ENCODE measurements at places on chromosomes 4 and X.

- no peak for DNase-seq
Observed at GRCh38 chr4:81380437-81380836, 91.3 kb downstream of the RASGEF1B start.

DNA sequence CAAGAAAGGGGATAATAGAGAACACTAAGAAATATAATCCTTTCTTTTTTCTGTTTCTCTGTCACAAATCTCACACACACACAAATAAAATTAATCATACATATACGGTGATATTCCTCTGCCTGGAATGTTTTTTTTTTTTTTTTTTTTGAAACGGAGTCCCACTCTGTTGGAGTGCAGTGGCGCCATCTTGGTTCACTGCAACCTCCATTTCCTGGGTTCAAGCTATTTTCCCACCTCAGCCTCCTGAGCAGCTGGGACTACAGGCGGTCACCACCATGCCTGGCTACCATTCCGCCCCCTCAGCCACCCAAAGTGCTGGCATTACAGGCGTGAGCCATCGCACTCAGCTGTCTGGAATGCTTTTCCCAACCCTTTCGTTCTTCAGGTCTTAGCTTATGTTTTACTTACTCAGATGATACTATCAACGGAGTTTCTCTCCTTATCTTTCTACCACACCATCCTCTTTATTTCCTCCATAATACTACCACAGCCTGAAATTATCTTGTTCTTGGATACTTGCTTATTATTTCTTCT, 69.3 kb downstream of the ANKRD17 start:
- no peak for DNase-seq

DNA sequence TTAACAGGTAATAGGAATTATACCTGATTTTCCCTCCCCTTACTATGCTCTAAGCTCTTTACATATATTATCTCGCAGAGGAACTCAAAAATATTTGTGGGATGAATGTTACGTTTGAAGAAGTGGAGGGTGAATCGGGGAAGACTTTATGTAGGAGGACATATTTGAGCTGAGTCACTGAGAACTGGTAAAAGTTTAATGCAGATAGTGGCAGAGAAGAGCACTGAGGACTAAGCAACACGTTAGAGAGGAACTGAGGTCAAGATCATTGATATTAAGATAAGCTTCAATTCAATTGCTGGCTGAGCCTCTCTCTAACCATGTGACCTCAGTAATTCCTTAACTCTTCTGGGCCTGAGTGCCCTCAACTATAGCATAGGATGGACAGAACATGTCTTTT, 26.4 kb upstream of the ELOVL6 start:
- DNase-seq = no peak

- DNase-seq = no peak
Observed at GRCh38 chrX:87003031-87003430, 514.6 kb upstream of the KLHL4 start.

- DNase-seq = no peak
Observed at GRCh38 chr4:149980941-149981340, 97.3 kb upstream of the DCLK2 start.

GRCh38 chr4:3009422-3009821, 46.1 kb downstream of the GRK4 start:
- DNase-seq = no peak

DNA sequence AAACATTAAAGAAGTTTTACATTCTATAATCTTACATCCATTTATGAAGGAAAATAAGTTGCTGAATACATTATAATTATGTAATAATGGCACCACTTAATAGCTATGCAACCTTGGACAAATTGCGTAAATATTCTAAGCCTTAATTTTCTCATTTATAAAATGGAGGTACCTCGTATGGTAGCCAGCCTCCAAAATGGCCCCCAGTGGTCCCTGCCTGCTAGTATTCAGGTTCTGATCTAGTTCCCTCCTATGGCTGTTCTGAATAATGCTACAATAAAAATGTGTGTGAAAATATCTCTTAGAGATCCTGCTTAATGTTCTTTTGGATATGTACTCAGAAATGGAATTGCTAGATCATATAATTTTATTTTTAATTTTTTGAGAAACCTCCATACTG, 11.0 kb upstream of the NKX3-2 start:
- DNase-seq = no peak

GRCh38 chr4:147717878-147718277, 14.0 kb upstream of the ARHGAP10 start:
- DNase-seq = no peak

GRCh38 chr4:88722276-88722780, 24.7 kb upstream of the NAP1L5 start:
- no peak for DNase-seq

GRCh38 chrX:70096052-70096451, 33.8 kb downstream of the OTUD6A start:
- no peak for DNase-seq

GRCh38 chrX:154374313-154375155, at the start of gene FLNA:
Gene FLNA, minus strand, starts transcription at chrX:154374634. Its CDS starts 3,389 bp downstream, at chrX:154371245.
- peak; percentile 27 for DNase-seq

- DNase-seq = no peak
Observed at GRCh38 chr4:77636902-77637301, 31.3 kb downstream of the CXCL13 start.

DNA sequence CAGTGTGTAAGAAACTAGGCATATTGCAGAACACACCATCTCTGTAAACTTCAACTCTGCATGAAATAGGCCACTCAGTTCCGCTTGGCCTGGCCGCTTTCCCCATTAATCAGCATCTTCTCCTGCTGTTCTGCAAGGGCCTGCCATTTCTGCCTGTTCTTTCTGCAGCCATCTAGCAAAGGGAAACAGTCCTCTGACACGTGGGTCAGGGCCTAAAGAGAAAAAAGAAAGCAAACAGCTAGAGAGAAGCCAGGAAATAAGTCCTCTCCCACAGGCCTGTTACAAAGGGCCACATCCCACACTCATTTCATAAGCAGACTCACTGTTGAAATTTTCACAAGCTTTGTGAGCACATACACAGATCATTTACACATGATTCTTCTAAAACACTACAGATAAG, 130.1 kb downstream of the PDE5A start:
- no peak for DNase-seq

DNA sequence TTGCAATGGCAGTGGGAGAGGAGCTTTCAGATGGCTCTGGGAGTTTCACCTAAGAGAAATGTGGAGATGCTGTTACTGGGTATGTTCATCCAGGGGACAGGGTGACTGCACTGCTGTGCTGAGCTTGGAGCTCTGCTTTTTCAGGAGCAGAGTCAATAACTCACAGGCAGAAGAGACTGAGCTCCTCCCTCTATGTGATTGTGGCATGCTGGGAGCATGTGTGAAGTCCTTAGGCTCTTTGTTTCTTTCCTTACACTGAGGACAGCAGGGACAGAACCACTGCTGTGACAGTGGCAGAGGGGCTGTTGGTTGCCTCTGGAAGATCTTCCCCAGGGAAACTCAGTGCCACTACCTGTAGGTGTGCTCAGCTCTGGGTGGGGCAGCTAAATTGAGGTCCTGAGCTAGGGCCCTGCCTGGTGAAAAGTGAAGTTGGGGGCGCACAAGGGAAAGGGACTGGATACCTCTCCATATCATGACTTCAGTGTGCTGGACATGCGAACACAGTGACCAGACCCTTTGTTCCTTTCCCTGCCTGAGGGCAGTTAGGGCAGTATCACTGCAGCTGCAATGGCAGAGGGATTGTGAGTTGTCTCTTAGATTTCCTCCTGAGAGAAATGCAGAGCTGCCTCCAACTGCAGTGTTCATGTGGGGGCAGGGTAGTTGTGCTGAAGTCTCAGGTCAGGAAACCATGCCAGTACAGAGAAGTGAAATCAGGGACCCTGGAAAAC, 156.7 kb downstream of the TENT5D start:
- DNase-seq = no peak

DNA sequence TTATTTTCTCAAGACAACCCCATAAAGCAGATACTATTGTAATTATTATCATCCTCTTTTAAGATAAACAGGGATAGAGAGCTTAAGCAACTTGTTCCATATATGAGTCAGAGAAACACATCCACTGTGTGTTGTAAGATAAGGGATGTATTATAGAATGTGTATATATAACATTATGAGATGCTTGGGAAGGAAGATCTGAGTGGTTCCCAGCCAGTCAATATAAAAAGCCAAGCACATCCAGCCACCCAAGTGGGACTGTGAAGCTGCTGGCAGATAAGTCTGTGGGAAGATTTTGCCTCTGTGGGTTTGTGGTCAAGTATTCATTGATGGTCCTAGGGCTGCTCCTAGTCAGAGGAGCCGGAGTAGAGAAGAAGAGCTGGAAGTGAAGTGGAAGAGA, 16.5 kb upstream of the BMPR1B start:
- no peak for DNase-seq

DNA sequence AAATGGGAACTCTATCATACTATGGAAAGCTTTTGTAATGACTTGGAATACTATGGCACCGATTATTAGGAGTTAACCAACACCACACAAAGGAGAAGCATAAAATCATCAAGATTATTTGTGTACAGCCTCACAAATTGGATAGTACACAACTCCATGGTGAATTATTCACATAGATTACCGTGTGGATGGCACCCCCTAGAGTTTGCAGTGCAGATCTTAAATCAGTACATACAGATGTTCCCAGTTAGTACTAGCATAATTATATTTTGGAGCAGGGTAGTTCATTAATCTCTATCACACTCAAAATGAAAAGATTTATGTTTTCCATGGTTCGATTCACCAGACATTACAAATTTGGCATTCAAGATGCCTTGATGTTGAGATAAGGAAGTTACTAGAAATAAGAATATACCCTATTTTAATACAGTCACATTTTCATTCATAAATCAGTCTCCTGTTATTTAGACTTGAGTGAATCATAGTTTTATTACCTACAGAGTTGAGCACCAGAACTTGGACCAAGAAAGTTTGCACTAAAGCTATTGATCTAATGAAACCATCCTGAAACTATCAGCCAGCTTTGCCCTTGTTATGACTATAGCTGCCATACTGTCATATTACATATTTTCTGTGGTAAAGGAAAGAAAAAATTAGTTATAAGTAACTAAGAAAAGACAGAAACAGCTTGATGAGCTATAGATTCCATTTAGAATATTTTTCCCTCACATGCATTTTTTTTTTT, 531.8 kb downstream of the GLUD2 start:
- DNase-seq = peak; percentile 58

DNA sequence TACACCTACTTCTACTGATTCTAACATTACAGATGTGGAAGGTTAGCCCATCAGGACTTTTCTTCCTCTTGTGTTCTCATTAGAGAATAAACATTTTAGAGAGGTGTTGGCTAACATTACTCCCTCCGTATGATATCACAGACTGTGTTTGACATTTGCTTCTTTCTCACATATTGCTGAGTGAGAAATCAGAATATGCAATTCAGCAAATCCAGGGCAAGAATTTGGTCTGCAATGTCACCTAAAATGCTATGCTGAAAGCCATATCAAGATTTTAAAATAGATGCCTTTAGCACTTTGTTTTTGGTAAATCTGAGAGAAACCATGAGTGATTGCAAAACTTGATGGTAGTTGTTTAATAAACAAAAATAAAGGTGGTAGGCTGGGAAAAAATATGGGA, 319.1 kb downstream of the C4orf33 start:
- no peak for DNase-seq

- no peak for DNase-seq
Observed at GRCh38 chrX:132375941-132376340, 112.9 kb downstream of the MBNL3 start.

DNA sequence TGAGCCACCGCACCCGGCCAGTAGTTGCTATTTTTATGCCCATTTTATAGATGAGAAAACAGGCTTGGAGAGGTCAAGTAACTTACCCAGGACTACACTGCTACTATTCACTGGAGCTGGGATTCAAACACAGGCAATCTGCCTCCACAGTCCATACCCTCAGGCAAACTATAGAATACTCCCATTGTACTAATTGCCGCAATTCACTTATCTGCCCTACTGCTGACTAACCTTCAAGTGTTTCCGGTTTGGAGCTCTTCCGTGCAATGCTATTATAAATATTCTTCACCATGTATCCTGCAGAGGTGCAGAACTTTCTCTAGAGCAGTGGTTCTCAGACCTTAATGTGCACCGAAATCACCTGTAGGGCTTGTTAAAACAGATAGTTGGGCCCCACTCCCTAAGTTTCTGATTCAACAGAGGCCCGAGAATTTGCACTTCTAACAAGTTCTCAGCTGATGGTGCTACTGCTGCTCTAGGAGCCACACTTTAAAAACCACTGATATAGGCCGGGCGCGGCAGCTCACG, 1.9 kb upstream of the G3BP2 start:
- DNase-seq = no peak

DNA sequence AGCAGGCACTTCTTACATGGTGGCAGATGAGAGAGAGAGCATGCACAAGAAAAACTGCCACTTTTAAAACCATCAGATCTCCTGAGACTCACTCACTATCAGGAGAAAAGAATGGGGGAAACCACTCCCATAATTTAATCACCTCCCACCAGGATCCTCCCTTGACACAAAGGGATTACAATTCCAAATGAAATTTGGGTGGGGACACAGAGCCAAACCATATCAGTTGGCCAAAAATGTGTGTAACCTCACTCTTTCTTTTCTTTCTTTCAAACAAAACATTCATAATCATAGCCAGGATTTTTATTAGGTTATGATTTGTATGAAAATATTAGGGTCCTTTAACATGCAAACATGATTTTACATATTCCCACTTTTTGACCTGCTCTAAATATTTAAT, 222.1 kb downstream of the PCDH18 start:
- DNase-seq = no peak

- DNase-seq = no peak
Observed at GRCh38 chrX:39249999-39250398, 448.7 kb downstream of the MID1IP1 start.

GRCh38 chr4:115780835-115781234, 667.4 kb upstream of the NDST4 start:
- no peak for DNase-seq

DNA sequence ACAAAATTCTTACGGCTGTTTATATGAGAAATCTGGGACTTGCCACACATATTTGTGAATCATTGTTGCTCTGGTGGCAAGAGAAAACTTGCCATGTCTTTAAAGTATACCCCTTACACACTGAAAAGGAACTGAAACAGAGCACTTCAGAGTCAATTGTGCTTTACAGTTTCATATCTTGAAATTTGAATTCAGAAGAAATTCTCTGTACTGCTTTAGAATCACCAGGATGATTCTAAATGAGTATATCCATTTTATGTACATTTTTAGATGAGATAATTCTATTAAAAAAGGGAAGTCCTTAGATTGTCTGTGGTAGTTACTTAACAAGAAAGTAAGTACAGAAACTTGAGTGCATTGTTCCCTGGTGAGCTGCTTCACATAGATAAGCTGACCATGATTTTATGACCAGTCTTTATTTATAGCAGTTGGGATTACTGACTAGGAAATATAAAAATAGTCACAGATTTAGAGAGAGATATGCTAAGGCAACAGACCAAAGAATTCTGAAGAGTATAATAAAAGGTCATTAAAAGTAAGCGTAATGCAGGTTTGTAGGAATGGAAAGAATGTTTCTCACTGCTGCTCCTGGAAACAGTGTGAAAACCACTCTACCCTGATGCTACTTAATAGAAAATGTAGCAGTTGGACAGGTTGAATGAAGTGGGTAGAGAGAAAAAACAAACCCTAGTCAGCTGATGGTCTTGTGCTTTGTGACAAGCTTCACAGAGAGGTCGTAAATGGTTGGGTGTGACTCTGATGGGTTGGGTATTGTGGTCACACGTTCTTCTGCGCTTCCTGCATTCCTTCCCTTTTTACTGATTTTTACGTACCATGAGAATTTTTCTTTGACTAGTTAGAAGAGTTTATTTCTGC, 41.0 kb downstream of the FNIP2 start:
- DNase-seq = no peak

GRCh38 chrX:53251307-53251706, 26.3 kb upstream of the KDM5C start:
- DNase-seq = no peak

Data from T-helper 2 cell (primary cell).